Esophagus squamous epithelium (tissue), 5 donors: ENCODE measurements at places on chromosomes 3 and 15.

- no peak for DNase-seq
These were observed 14.9 kb downstream of the SERPINI1 start for GRCh38 chr3:167750272-167750971.

DNA sequence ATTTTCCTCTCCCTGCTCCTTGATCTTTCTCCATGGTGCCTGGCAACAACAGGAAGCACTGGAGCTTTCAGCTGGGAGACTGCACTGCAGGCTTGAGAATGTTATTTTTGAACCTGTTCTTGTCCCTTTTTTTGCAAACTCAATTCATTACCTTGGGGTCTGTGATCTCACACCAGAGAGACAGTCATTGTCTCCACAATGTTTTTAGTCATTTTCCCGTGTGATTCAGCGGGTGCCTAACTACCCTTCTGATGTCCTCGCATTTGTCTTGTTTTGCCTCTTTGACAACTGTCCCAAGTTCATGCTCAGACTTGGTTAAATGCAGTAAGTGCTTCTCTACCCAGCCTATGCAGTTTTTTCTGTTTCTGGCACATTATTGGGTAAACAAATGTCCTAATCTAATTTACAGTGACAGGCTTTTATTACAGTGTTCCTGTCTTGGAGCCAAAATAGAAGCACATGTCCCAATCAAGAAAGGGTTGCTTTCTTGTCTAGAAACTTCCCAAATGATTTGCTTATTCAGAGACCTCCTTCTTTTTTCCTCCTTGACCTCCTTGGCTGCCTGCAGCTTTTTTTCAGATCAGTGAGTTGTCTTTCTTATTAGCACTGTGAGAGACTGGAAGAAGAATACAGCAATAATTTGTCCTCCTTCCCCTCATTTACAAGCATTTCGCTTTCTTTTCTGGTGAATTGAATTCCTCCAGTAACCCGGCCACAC, 162.4 kb downstream of the NSUN3 start:
- no peak for DNase-seq

DNA sequence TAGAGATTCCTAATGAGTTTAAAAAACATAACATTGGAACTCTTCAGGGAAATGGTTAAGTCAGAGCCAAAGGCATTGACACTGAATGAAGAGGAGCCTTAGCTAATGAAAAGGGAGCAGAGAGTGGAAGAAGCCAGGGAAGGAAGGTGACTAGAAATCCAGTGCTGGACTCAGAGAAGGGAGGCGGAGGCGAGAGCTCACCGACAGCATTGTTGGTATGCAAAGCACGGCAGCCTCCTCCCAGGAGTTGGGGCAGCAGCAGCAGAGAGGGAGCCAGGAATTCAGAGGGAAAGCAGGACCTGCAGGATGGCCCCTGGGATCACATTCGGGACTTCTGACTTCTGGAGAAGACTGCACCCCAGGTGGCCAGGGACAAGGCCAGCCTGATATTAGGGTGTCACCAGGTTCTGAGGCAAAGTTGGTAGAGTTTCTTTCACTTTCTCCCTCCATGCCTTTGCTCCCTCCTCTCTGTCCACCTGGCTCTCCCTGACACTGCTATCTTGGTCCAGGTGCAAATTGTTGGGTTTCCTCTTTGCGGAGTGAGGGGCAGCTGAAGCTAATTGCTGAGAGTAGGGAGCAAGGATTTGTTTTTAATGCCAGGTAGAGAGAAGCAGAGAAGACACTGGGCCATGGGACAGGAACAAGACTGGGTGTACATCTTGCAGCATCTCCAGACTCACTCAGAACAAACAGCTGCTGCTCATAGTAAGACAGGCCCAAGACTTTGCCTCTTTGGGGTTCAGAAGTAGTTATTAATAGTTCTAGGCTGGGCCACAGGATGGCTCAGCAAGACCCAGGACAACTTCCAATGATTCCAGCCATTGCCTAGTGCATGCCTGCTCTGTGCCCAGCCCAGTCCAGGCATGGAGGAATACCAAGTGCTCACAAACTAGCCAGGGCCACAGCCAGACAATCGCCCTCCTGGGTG, 157.9 kb downstream of the TLE3 start:
- no peak for DNase-seq

DNA sequence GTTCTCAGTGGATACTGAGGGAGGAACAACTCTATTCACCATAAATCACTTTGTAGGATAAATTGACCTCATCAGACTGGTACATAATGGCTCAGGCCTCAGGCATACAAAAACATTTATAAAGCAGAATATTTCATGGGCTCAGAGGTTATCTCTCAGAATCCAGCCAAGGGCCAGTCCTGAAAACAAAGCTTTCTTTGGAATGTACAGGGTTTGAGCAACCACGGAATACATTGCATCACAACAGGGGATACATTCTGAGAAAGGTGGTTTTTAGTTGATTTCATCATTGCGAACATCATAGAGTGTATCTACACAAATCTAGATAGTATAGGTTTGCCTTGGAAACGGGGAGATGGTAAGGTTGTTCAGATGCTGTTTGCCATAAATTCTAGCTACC, 33.4 kb upstream of the CTDSPL2 start:
- DNase-seq: no peak

GRCh38 chr3:78668302-78668701, 1099.5 kb downstream of the ROBO1 start:
- DNase-seq: no peak
